Prostate gland (tissue), 2 donors: ENCODE measurements at places on chromosomes 1 and 21. TPM values are rescaled to one million over a fixed set of nuclear protein-coding genes. Genes with fewer than 3 reads are reported as not detected.

LORICRIN gene
- total RNA-seq: not detected

- H3K27me3 ChIP-seq: no peaks in the 10 kb centered on the region
- no peaks in the 10 kb centered on the region for H3K36me3 ChIP-seq
These were observed 5.1 kb downstream of the SDC3 start for GRCh38 chr1:30903343-30904034.

GRCh38 chr1:208787219-208787618 lies 543.0 kb upstream of the PLXNA2 start:
- no peaks in the 10 kb centered on the region for H3K4me1 ChIP-seq
- no peak overlapping the region for H3K4me3 ChIP-seq
- H3K27ac ChIP-seq: no peak overlapping the region
- DNase-seq: no peak

- no peaks in the 10 kb centered on the region for H3K36me3 ChIP-seq
- H3K4me1 ChIP-seq: no peaks in the 10 kb centered on the region
- DNase-seq: no peak
- H3K27ac ChIP-seq: no peak overlapping the region
These were observed 190.1 kb downstream of the HLX start for GRCh38 chr1:221069178-221069903.

PTAFR gene
- 2.5 TPM for total RNA-seq

- H3K27ac ChIP-seq: no peak overlapping the region
- no peak for DNase-seq
- H3K36me3 ChIP-seq: no peaks in the 10 kb centered on the region
- H3K4me3 ChIP-seq: no peak overlapping the region
- no peaks in the 10 kb centered on the region for H3K27me3 ChIP-seq
These were observed 42.7 kb downstream of the HUNK start for GRCh38 chr21:31915566-31915965.

DNA sequence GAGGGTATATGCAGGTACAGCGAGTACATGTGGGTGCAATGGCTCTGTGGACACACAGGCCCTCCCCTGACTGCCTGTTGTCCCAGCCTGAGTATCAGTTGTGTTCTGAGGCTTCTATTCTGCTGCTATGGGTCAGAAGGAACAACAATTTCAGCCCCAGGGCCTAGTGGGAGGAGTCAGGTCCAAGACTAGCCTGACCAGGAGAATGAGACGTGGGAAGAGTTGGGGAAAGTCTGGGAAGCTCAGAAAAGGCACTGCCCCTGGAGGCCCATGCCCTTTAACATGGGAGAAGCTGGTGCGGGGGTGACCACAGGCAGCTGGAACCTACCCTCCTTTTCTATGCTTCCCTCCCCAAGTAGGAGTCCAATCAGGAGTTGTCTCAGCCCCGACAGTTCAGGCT lies 7.7 kb downstream of the IGSF8 start:
- H3K36me3 ChIP-seq: no peaks in the 10 kb centered on the region
- H3K27ac ChIP-seq: no peak overlapping the region
- H3K4me1 ChIP-seq: no peaks in the 10 kb centered on the region
- DNase-seq: no peak

DNA sequence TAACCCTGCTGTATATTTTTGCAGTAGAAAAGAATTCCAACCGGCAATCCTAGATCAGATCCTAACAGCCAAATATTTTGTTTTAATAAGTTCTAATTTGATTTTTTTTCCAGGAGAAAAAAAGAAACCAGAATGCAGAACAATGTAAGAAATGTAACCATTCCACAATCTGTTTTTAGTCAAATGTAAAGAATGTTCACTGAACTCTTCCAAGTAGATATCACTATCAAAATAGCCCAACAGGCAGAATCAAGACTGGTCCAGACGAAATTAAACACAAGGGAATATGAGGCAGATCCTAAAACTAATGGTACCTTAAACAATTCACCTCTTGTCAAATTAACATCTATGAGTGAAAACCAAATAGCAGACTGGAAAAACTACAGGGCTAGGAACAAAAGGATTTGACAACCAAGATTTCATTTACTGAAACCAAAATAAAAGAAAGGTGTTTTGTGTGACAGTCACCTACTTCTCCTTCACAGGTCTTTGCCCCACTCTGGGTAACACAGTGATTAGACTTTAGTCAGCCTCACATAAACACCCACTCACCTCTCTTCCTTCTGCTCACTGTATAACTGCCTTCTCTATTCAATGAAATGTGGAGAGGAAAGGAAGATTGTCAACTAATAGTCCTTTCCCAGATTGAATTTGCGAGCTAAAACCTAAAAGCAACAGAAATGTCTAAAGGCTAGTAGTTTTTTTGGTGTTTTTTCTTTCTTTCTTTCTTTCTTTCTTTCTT lies 137.9 kb downstream of the FAF1 start:
- no peak for DNase-seq
- no peak overlapping the region for H3K27ac ChIP-seq
- no peaks in the 10 kb centered on the region for H3K27me3 ChIP-seq
- H3K4me3 ChIP-seq: no peak overlapping the region

- no peak overlapping the region for H3K4me3 ChIP-seq
- H3K36me3 ChIP-seq: no peaks in the 10 kb centered on the region
- H3K27ac ChIP-seq: no peak overlapping the region
- no peaks in the 10 kb centered on the region for H3K27me3 ChIP-seq
- H3K4me1 ChIP-seq: no peaks in the 10 kb centered on the region
These were observed 25.6 kb downstream of the MTARC1 start for GRCh38 chr1:220812308-220812707.

DNA sequence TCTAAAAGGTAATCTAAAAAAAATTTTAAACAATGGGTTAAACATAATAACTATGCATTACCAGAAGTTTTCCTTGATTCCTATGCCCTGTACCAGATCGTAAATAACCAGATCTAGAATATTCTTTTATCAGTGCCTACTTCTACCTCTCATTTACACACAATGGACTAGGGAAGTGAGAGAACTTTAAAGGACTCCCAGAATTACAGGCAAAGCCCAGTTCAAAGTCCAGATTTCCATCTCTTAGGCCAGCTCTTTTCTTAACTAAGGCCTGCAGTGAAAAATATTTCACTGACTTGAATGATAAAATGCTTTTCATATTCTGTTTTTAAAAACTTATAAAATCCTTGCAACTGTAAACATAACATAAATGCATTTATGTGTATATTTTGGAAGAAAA lies 32.6 kb downstream of the ESRRG start:
- H3K4me1 ChIP-seq: no peaks in the 10 kb centered on the region
- H3K4me3 ChIP-seq: no peak overlapping the region
- no peaks in the 10 kb centered on the region for H3K27me3 ChIP-seq
- no peak overlapping the region for H3K27ac ChIP-seq
- DNase-seq: no peak
- H3K36me3 ChIP-seq: no peaks in the 10 kb centered on the region
